Kidney glomerular epithelial cell (primary cell): ENCODE measurements at places on chromosomes 2 and 18.

GRCh38 chr18:74286106-74286855 lies 5.5 kb downstream of the CYB5A start:
- DNase-seq: no peak

DNA sequence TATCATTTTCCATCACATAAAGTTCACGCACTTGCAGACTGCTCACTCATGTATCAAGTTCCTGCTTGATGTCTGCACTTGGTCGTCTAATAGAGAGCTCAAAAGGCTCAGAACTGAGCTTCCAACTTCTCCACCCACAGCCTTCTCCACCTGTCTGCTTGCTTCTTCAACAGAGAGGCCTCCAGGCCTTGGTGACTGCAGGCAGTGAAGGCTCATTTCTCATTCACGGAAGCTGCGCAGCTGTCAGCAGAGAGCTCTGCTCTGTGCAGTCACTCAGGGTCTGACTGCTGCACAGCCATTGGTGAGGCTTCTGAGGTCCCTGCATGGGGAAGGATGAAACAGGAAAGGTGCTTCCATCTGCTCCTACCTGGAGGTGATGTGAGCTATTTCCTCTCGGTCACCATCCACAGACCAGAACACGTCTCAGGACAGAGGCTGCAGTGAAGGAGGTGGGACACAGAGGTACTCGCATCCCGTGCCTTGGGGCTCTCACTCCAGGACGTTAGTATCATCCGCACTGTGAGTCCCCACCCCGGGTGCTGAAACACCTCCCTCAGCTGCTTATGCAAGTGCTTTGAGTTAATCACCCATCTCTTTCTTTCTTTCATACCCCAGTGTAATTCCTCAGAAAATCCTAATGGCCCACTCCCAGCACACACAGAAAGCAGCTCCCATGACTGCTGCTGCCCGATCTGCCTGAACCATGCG lies 126.2 kb downstream of the TMEM18 start:
- DNase-seq: no peak

- DNase-seq: no peak
These were observed 5.6 kb downstream of the PLCL1 start for GRCh38 chr2:197810016-197810415.

GRCh38 chr2:229470781-229471180 lies 199.7 kb upstream of the PID1 start:
- DNase-seq: no peak

GRCh38 chr2:195364015-195364965 lies 292.7 kb upstream of the SLC39A10 start:
- DNase-seq: peak; percentile 75

GRCh38 chr18:31093880-31094279 lies 8.3 kb downstream of the DSC2 start:
- no peak for DNase-seq

- peak; percentile 43 for DNase-seq
These were observed 40.4 kb downstream of the TMEM18 start for GRCh38 chr2:636641-637405.

DNA sequence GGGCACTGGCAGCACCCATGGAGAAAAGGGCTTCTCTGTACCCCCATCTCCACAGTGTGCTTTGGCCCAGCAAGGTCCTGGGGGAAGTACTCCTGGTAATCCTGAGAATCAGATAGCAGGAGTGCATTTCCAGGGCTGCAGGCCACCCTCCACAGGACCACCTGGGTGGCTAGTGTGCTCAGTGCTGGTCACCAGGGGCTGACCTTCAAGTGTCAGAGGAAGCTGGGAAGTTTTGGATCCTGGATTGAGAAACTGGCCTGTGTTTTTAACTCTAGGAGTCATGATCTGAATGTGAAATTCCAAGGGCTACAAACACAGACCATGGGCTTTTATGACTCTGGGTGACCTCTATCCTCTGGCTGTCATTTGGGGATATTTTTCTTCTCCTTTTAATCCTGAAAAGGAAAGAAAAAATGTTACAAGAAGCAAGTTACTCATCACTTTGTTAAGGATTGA lies 9.3 kb downstream of the RHOB start:
- peak; percentile 13 for DNase-seq

GRCh38 chr18:41266616-41267015 lies 688.4 kb upstream of the PIK3C3 start:
- DNase-seq: no peak

DNA sequence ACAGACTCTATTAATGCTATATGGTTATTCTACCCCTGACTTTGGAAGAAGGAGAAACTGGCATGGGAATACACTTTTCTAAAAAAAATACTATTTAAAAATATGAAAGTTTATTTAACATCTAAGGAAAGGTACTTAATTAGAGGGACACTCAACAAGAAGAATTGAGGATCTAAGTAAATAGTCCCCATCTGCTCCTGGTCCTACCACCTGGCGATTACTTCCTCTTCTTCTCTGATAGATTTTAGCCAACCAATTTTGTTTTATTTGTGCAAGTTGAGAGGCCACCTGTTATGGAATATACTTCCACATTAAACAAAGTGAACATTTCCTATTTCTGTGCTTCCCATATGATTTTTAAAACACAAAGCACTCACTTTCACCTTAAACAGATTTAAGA lies 111.7 kb downstream of the BCL2 start:
- DNase-seq: no peak

DNA sequence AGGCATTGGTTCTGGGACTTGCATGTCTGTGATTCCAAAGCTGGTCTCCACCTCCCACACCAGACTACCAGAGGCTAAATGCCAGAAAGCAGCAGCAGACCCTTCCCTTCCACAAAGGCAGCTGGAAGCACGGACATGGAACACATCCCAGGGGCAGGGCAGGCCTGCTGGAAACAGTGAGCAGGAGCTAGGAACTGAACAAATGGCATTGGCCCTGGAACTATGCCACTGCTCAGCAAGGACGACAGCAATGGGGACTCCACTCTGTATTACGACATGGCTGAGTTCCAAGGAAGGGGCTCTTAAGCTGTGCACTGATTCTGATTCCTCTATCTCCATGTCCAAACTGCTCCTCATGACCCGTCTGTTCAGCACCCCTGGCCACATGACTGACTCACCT lies 77.8 kb upstream of the TFCP2L1 start:
- DNase-seq: no peak

DNA sequence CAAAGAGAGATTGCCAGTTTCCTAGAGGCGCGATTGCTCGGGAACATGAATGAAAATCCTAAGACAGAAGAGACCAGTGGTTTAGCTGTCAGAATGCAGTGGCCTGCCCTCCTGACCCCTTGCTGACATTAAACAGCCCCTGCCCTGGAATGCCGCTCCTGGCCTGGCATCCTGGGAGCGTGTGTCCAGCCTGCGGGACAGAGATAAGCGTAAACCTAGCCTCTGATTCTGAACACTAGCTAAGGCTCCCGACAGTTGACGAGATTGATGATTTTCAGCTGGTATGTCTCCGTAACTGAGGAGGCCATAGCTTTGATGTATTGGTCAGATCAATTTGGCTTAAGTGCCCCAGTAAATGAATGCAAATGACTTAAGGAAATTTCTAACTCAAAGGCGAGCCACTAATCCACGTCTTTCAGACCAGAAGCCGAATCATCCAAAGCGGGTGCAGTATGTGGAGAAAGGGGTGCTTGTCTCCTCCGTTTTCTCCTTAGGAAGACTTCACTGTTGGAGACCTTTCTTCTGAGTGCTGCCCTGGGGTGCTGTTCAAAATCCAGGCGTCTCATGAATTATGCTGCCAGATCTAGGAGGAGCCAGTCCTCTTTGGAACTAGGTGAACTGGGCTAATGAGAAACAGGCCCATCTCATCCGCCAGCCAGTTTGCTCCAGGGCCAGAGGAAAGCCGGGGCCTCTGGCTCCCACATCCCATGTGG lies 142.5 kb upstream of the L3MBTL4 start:
- DNase-seq: no peak

DNA sequence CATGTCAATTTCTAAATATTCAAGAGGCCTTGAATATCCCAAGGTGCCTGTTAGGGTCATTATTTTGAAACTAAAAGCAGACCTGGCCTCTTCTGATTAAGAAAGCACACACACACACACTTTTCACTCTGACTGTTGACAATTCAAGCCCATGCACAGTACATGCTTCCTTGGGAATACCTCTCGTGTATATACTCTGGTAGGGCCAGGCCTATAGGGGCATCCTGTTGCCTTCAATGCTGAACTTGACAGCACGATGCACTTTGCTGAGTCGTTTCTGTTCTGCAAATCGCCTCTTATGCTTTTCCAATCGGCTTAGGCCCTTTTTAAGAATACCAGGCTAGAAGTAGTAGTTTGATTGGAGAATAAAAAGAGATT lies 40.6 kb downstream of the IWS1 start:
- no peak for DNase-seq

DNA sequence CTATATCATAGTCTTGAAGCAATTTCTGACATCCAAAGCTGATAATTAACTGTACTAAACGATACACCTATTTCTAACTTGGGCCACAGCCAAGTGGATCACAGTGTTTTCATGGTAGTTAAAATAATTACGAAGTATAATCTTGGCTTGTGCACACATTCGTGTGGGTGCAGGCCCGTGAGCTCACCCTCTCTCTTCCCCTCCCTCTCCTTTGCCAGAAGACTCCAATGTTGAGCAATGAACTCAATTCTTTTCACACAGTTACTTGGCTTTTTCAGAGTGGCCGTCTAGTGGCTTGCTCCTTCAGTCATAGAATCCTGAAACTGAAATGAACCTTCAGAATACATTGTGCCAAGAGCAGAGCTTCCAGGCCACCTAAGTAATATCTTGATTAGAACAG lies 178.7 kb downstream of the NCKAP5 start:
- no peak for DNase-seq

DNA sequence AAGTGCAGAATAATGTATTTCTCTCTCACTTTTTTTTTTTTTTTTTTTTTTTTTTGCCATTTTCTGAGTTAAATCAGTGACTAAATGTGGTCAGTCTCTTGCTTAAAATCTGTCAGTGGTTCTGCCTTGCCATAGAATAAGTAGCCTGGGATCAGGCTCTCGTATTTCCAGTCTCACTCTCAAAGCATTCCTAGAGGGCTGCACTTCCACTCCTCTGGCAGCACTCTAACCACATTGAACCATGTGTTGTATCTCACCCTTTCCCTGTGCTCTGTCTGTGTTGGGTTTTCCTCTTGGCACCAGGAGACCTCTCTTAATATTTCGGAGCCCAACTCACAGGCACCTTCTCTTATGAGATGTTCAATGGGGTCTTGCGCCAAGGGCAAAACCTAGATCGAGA lies 304.4 kb downstream of the CTNNA2 start:
- no peak for DNase-seq

DNA sequence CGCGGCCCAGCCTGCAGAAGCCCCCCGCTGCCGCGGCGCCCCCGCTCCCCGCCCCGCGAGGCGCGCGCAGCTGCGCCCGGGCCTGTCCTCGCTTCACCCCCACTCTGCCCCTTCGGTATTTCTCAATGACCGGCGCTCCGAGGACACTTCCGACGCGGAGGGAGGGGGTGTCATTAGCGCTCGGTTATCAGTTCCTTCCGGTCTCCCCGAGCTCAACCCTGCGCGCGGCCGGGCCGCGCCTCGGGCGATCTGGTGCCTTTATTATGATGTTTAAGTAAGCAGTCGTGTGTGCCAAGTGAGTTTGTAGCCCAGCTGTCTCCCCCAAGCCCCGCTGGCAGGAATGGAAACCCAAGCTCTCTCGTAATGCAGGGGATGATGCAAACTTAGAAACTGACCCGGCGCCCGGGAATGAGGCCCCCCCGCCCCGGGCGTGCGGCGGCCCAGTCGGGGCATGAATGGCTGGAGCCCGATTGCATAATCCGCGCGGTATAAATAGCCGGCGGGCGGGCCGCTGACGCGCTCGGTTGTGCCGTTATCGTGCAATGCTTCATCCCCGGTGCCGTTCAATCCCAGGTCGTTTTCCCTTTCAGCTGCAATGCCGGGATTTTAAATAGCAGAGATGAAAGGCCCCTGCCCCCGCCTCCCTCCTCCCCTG lies 3.9 kb upstream of the SPRED2 start:
- peak; percentile 81 for DNase-seq

DNA sequence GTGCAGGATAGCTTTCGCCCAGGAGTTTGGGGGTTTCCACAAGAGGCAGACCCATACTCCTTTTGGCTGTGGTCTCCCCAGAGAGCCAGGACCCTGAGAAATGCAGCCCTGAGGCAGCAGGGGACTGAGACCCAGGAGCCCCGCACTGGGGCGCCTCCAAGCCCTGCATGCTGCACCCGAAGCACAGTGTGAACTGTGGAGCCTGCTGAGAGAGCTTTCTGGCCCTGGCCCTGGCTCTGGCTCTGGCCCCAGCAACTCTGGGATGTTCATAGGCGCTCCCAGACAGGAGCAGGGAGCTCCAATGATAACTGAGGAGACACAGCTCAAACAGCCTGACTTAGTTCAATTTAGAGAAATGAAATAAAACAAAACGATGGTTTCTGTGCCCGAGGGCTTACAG lies 96.4 kb upstream of the TEX51 start:
- DNase-seq: no peak

DNA sequence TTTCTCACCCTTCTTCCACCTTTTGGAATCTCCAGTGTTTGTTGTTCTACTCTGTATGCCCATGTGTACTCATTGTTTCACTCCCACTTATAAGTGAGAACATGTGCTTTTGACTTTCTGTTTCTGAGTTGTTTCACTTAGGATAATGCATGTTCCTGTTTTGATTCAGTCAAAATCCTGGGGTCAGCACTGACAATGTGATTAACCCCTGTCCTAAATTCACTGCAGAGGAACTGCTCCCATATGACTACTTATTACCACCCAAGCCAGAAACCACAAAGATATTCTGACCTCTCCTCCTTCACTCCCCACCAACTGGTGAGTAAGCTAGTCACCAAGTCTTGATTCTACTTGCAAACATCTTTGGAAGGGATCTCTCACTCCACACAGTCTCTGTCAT lies 251.4 kb upstream of the TCF4 start:
- DNase-seq: peak; percentile 15
